Right atrium auricular region (tissue), 2 donors: ENCODE measurements at places on chromosomes 1 and 21.

- H3K4me1 ChIP-seq: no peaks in the 10 kb centered on the region
- no peak overlapping the region for H3K4me3 ChIP-seq
Measured at GRCh38 chr1:205287767-205288559, 33.6 kb downstream of the NUAK2 start.

- H3K27ac ChIP-seq: no peak overlapping the region
- no peaks in the 10 kb centered on the region for H3K27me3 ChIP-seq
- no peak overlapping the region for H3K4me3 ChIP-seq
- no peak for DNase-seq
Measured at GRCh38 chr21:17782051-17782450, 37.1 kb downstream of the C21orf91 start.

GRCh38 chr1:173342736-173343135 is 134.4 kb upstream of the PRDX6 start:
- no peak overlapping the region for H3K4me3 ChIP-seq
- H3K27me3 ChIP-seq: no peaks in the 10 kb centered on the region
- H3K36me3 ChIP-seq: no peaks in the 10 kb centered on the region
- no peak for DNase-seq

DNA sequence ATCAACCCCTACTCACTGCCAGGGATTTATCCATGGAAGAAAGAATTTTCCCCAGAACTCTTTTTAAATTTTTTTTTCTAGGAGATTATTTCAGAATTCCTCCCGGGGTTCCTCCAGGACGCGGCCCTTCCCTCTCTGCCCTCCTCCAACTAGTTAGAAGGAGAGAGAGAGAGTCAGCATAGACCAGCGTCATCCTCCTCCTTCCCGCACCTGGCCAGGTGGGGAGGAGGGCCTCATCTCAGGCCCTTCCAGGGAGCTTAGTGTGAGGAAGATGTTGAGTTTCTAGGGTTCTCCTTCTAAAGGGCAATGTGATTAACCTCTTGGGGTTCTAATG is 63.6 kb downstream of the CDK18 start:
- H3K4me1 ChIP-seq: peaks cover 9% of the 10 kb centered on the region
- peaks cover 5% of the 10 kb centered on the region for H3K27me3 ChIP-seq
- no peak for DNase-seq
- no peak overlapping the region for H3K4me3 ChIP-seq
- H3K27ac ChIP-seq: no peak overlapping the region

- H3K4me1 ChIP-seq: no peaks in the 10 kb centered on the region
- no peak overlapping the region for H3K4me3 ChIP-seq
- no peaks in the 10 kb centered on the region for H3K27me3 ChIP-seq
- H3K27ac ChIP-seq: no peak overlapping the region
- H3K36me3 ChIP-seq: no peaks in the 10 kb centered on the region
Measured at GRCh38 chr1:102853136-102853535, 255.2 kb downstream of the COL11A1 start.

- H3K27ac ChIP-seq: peak overlapping the region; percentile 92
- H3K4me1 ChIP-seq: no peaks in the 10 kb centered on the region
- no peaks in the 10 kb centered on the region for H3K27me3 ChIP-seq
- H3K36me3 ChIP-seq: no peaks in the 10 kb centered on the region
Measured at GRCh38 chr1:201385299-201385891, 7.9 kb upstream of the TNNT2 start.

DNA sequence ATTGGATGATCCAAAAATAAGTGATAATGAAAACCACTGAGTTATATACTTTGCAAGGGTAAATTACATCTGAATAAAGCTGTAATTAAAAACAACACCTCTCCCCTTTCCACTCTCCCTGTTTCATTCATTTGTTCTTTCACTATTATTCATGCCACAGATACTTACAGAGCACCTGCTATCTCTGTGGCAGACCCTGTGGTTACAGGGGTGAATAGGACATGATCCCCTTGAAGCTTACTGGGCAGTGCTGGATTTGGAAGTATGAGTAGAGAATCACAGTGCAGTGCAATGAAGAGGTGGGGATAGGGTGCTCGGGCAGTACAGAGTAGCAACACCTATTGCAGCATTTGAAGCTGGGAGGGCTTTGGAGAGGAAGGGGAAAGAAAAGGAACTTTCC is 21.7 kb downstream of the ARV1 start:
- H3K4me3 ChIP-seq: no peak overlapping the region
- H3K4me1 ChIP-seq: no peaks in the 10 kb centered on the region
- peaks cover 58% of the 10 kb centered on the region for H3K36me3 ChIP-seq
- no peak overlapping the region for H3K27ac ChIP-seq

DNA sequence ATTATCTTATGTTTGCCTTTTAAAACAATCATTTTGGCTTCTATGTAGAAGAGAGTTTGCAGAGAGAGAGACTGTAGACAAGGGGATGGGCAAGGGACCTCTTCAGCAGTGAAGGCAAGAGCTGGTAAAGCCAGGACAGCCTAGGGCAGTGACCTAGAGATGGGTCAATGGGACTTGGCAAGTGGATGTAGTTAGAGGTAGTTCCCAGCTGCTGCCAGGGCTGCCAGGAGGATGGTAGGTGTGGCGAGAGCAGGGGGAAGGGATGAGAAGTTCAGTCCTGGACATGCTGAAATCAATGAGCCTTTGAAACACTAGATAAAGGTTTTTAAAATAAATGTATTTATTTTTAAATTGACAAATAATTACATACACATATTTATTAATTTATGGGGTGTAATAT is 6.4 kb upstream of the SPRR5 start:
- H3K4me3 ChIP-seq: no peak overlapping the region
- H3K27ac ChIP-seq: no peak overlapping the region
- DNase-seq: no peak
- H3K4me1 ChIP-seq: no peaks in the 10 kb centered on the region
- no peaks in the 10 kb centered on the region for H3K36me3 ChIP-seq
- no peaks in the 10 kb centered on the region for H3K27me3 ChIP-seq

- H3K4me3 ChIP-seq: no peak overlapping the region
- no peaks in the 10 kb centered on the region for H3K36me3 ChIP-seq
- no peak for DNase-seq
- H3K4me1 ChIP-seq: peaks cover 55% of the 10 kb centered on the region
- no peaks in the 10 kb centered on the region for H3K27me3 ChIP-seq
Measured at GRCh38 chr1:207925210-207925609, 14.3 kb upstream of the CD34 start.

GRCh38 chr1:19888112-19888511 is 5.9 kb downstream of the OTUD3 start:
- no peak for DNase-seq
- H3K27ac ChIP-seq: no peak overlapping the region
- H3K36me3 ChIP-seq: peaks cover 24% of the 10 kb centered on the region
- H3K4me3 ChIP-seq: no peak overlapping the region
- no peaks in the 10 kb centered on the region for H3K27me3 ChIP-seq
- H3K4me1 ChIP-seq: peaks cover 15% of the 10 kb centered on the region

- no peaks in the 10 kb centered on the region for H3K27me3 ChIP-seq
- H3K27ac ChIP-seq: no peak overlapping the region
- no peak for DNase-seq
- H3K4me1 ChIP-seq: no peaks in the 10 kb centered on the region
Measured at GRCh38 chr1:198444792-198445191, 95.7 kb downstream of the ATP6V1G3 start.

DNA sequence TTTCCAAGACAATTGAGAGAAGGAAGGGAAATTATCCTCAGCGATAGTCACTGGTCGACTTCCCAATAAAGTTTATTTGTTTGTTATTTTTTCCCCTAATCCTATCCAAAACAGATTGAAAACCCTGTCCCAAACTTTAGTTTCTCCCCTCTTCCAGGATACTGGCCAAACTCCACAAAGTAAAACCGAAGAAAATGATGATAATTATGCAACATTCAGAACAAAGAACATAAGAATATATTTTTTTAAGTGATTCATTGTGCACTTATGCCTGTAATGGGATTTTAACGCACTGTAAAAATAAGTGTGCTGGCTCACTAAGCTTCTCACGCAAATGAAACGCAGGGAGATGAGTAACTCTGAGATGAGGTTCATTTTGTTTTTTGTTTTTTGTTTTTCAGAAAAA is 6.0 kb downstream of the GLIS1 start:
- DNase-seq: no peak

DNA sequence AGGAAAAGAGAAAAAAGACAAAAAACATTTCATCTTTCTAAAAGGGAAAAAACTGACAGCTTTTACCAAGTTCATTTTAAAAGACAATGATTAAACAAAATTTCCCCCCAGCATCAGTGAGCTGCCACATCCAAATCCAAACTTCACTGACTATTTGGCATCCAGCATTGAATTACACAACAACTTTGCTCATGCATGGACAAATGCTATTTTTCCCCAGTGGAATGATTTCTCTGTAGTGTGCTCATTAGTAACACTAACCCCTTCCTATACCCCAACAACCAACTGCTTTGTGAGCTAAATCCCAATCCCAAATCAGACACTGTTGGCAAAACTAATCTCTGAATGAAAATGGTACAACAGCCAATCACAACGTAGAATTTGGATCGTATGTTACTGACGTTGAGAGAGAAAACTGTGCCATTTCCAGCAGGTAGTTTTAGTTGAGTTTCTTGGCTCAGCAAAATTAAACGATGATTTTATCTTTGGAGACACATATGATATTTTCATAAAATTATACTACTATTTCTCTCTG is 37.9 kb downstream of the PIK3R3 start:
- H3K27ac ChIP-seq: no peak overlapping the region
- H3K27me3 ChIP-seq: no peaks in the 10 kb centered on the region
- no peaks in the 10 kb centered on the region for H3K36me3 ChIP-seq
- H3K4me1 ChIP-seq: no peaks in the 10 kb centered on the region

- no peak for DNase-seq
- no peak overlapping the region for H3K27ac ChIP-seq
- no peaks in the 10 kb centered on the region for H3K4me1 ChIP-seq
- no peak overlapping the region for H3K4me3 ChIP-seq
- no peaks in the 10 kb centered on the region for H3K27me3 ChIP-seq
- peaks cover 16% of the 10 kb centered on the region for H3K36me3 ChIP-seq
Measured at GRCh38 chr21:33241846-33242245, 12.1 kb downstream of the IFNAR2 start.

DNA sequence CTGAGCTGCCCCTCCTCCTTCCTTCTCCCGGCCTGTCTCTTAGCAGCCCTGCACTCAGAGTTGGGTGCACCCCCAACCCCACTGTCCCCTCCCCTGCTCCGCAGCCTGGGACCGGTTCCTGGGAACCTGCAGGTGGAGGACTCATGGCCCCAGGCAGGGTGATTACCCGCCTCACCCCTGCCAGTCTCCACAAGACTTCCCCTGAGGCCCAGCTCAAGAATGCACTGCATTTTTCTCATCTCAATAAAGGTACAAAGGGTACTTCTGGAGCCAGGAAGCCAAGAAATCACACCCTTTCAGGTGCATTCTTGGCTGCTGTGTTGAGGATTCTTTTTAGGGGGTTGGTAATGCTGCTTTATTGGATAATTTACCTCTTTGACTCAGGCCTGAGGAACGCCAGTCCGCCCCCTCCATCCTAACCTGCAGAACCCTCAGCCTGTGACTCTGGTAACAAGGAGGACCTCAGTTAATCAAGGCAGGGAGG is 126.3 kb upstream of the TMPRSS2 start:
- no peaks in the 10 kb centered on the region for H3K36me3 ChIP-seq
- no peaks in the 10 kb centered on the region for H3K27me3 ChIP-seq
- no peak for DNase-seq
- no peak overlapping the region for H3K27ac ChIP-seq
- peaks cover 7% of the 10 kb centered on the region for H3K4me1 ChIP-seq
- no peak overlapping the region for H3K4me3 ChIP-seq

- H3K4me1 ChIP-seq: peaks cover 21% of the 10 kb centered on the region
- no peaks in the 10 kb centered on the region for H3K36me3 ChIP-seq
- H3K27ac ChIP-seq: no peak overlapping the region
Measured at GRCh38 chr1:46490656-46491442, 1.2 kb downstream of the DMBX1 start.

GRCh38 chr1:89531480-89532139 is 7.0 kb downstream of the LRRC8B start:
- H3K4me3 ChIP-seq: no peak overlapping the region
- no peak overlapping the region for H3K27ac ChIP-seq
- no peak for DNase-seq
- no peaks in the 10 kb centered on the region for H3K4me1 ChIP-seq
- H3K27me3 ChIP-seq: no peaks in the 10 kb centered on the region
- H3K36me3 ChIP-seq: no peaks in the 10 kb centered on the region

DNA sequence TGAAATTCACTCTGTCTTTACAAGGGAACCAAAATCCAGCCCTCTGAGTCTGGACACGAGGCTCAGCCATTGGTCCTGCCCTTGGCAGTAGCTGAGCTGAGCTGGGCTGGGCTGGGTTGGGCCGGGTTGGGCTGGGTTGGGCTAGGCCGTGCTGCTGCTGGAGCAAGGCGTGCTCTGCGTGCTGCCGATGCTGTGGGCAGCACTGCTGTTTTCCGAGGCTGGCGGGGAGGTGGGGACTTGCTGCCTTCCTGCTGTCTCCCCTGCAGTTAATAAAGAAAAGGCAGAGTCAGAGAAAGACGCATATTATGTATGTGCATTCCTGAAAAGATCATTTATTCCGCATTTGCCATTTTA is 182.9 kb downstream of the CDC7 start:
- no peak overlapping the region for H3K4me3 ChIP-seq
- H3K36me3 ChIP-seq: peaks cover 44% of the 10 kb centered on the region
- H3K27me3 ChIP-seq: no peaks in the 10 kb centered on the region
- no peaks in the 10 kb centered on the region for H3K4me1 ChIP-seq

GRCh38 chr1:8523666-8524206 is 205.8 kb downstream of the SLC45A1 start:
- no peak overlapping the region for H3K4me3 ChIP-seq
- no peak for DNase-seq
- H3K27me3 ChIP-seq: no peaks in the 10 kb centered on the region
- H3K27ac ChIP-seq: peak overlapping the region; percentile 42

GRCh38 chr21:37805266-37805665 is 111.0 kb downstream of the KCNJ6 start:
- H3K4me3 ChIP-seq: no peak overlapping the region
- no peaks in the 10 kb centered on the region for H3K36me3 ChIP-seq
- no peak for DNase-seq
